ENCODE measurements at places on chromosomes 3 and 15. TPM values are rescaled to one million over a fixed set of nuclear protein-coding genes. Genes with fewer than 3 reads are reported as not detected.

GRCh38 chr3:144931590-144931989 lies 960.0 kb downstream of the DIPK2A start:
- no peak for DNase-seq

- no peak for DNase-seq
These were observed 550.3 kb downstream of the ROBO2 start for GRCh38 chr3:77590191-77590590.

CCDC54 gene
- total RNA-seq: not detected

GRCh38 chr15:68578980-68579935 lies at the start of gene CORO2B:
Gene CORO2B (plus strand): TSS chr15:68578993. CDS start chr15:68579263, 270 bp downstream.
- peak; percentile 57 for DNase-seq

IMPG2 gene
- 0.41 TPM for total RNA-seq

- DNase-seq: no peak
These were observed 138.3 kb upstream of the UBP1 start for GRCh38 chr3:33578325-33579177.

SI gene
- not detected for total RNA-seq

GRCh38 chr3:9615003-9615628 lies 34.2 kb upstream of the MTMR14 start:
- DNase-seq: no peak

DNA sequence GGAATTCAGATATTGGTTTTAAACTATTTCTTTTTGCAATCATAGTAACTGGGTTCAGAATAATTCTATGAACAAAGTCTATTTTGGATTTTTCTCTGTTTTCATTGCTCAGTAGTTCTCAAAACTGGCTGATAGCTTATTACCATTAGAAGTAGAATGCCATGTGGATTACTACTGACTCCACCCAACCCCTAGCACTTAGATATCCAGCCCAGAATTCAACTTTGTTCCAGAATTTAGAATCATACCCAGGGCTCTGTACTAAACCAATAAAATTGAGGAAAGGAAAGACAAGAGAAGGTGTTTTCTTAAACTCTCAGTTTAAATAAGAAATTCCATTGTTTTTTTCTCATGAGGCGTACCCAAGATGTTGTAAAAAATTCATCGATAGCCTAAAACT lies 39.0 kb upstream of the ABHD10 start:
- DNase-seq: no peak

GOLGA8T gene
- 0.97 TPM for total RNA-seq

DNA sequence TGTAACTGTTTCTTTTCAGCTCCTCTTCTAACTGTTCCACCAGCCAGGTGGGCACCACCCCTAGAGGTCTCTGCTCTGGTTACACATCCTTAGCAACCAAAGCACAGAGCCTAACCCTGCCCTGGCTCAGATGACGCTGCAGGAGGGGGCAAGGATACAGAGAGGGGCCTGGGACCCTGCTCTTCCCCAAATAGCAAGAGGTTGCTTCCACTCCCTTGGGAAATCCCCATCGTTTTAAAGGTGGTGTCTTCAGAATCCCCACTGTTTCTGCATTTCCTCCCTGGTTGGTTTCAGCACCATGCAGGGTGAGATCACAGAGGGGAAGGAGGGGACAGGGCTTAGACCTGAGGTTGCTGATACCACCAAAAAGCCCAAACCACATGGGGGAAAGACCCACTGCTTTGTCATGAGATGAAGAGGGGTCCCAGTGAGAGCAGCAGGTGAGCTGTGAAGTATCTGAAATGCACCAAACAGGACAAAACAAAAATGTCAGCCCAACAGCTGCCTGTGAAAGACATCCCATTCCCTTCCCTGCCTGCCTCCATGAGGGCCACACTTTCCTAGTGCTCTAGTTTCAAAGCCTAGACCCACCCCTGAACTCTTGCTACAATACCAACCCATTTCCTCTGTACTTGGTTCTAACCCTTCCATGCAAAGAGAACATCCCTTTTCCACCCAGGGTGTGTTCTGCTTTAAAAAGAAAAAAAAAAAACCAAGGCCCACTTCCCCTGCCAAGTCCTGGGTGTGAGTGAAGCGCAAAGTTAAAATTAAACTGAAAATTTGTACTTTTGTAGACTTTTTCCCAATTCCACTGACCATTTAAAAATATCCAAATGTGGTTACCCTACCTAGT lies 29.0 kb downstream of the ANP32A start:
- no peak for DNase-seq

- no peak for DNase-seq
These were observed 22.4 kb downstream of the NANOGP8 start for GRCh38 chr15:35062738-35063099.

FSTL1 gene
- 265 TPM for total RNA-seq

- no peak for DNase-seq
These were observed 168.3 kb upstream of the TGFBR2 start for GRCh38 chr3:30438126-30438525.

- peak; percentile 95 for DNase-seq
These were observed at the start of gene NR2F2 for GRCh38 chr15:96330450-96331143. Gene NR2F2 (plus strand): TSS chr15:96330700. CDS start chr15:96332106, 1,406 bp downstream.

- DNase-seq: no peak
These were observed 38.2 kb upstream of the CFAP161 start for GRCh38 chr15:81095690-81096365.

GRCh38 chr3:72625602-72626337 lies 222.5 kb downstream of the SHQ1 start:
- no peak for DNase-seq

- no peak for DNase-seq
These were observed 138.3 kb upstream of the MYRIP start for GRCh38 chr3:39671116-39671515.

GRCh38 chr3:179957264-179957845 lies 79.4 kb downstream of the PEX5L start:
- no peak for DNase-seq

- DNase-seq: no peak
These were observed 575.4 kb downstream of the NTRK3 start for GRCh38 chr15:87681104-87681503.

- no peak for DNase-seq
These were observed 756.3 kb downstream of the VGLL3 start for GRCh38 chr3:86234506-86235254.

RAB27A gene
- total RNA-seq: 4.8 TPM

DNA sequence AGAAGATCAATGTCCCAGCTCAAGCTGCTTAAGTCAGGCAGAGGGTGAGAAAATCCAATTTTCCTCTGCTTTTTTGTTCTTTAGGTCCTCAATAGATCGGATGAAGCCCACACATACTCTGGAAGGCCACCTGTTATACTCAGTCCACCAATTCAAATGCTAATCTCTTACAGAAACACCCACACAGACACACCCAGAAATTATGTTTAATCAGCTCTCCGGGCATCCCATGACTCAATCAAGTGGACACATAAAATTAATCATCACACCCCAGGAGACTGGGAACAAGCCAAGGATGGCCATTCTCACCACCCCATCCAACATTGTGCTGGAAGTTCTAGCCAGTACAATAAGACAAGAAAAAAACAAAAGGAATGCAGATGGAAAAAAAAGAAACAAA lies 67.8 kb upstream of the SLC24A5 start:
- DNase-seq: no peak

ADPGK gene
- 8.2 TPM for total RNA-seq

GRCh38 chr15:73265536-73266153 lies 103.1 kb downstream of the HCN4 start:
- no peak for DNase-seq

CADPS gene
- total RNA-seq: 13.1 TPM

GRCh38 chr3:48567090-48567489 lies 3.5 kb upstream of the UCN2 start:
- DNase-seq: no peak

- DNase-seq: no peak
These were observed 21.2 kb downstream of the NR1D2 start for GRCh38 chr3:23966328-23966727.

DNA sequence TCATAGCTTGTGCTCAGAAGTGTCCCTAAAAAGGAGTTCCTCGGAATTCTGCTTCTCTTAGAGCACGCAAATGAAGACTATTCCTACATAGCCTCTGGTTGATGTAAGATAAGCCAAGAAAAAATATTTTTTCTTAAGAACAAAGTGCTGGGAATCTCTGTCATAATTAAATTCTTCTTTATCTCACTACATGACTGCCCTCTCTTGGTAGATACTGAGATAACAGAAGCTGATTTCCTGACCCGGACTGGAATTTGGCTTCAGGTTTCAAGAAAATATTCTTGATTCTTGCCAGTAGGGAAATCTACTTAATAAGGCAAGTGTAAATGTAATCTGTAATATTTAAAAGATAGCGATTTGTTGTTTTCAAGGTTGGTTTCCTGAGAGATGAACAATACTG lies 31.3 kb upstream of the SETMAR start:
- no peak for DNase-seq

RBP2 gene
- total RNA-seq: not detected

ALDH1A3 gene
- 15.3 TPM for total RNA-seq

- DNase-seq: no peak
These were observed 32.4 kb downstream of the CD200R1L start for GRCh38 chr3:112814266-112814665.

- DNase-seq: no peak
These were observed 133.5 kb downstream of the WNT7A start for GRCh38 chr3:13746385-13746784.

MKRN2 gene
- total RNA-seq: 28.2 TPM
